Muscle of leg (tissue), 16 donors: ENCODE measurements at places on chromosomes 6 and 20.

- no peaks in the 10 kb centered on the region for H3K36me3 ChIP-seq
- no peak overlapping the region for H3K27ac ChIP-seq
- no peaks in the 10 kb centered on the region for H3K27me3 ChIP-seq
- H3K4me3 ChIP-seq = no peak overlapping the region
- DNase-seq = no peak
Observed at GRCh38 chr20:58938078-58938477, 43.0 kb upstream of the NELFCD start.

- no peak overlapping the region for H3K4me3 ChIP-seq
- no peaks in the 10 kb centered on the region for H3K27me3 ChIP-seq
- H3K27ac ChIP-seq = no peak overlapping the region
- DNase-seq = no peak
Observed at GRCh38 chr6:24249926-24250325, 107.9 kb downstream of the DCDC2 start.

- H3K4me3 ChIP-seq = no peak overlapping the region
- no peaks in the 10 kb centered on the region for H3K27me3 ChIP-seq
- DNase-seq = no peak
Observed at GRCh38 chr6:82298012-82298411, 50.5 kb upstream of the IBTK start.

DNA sequence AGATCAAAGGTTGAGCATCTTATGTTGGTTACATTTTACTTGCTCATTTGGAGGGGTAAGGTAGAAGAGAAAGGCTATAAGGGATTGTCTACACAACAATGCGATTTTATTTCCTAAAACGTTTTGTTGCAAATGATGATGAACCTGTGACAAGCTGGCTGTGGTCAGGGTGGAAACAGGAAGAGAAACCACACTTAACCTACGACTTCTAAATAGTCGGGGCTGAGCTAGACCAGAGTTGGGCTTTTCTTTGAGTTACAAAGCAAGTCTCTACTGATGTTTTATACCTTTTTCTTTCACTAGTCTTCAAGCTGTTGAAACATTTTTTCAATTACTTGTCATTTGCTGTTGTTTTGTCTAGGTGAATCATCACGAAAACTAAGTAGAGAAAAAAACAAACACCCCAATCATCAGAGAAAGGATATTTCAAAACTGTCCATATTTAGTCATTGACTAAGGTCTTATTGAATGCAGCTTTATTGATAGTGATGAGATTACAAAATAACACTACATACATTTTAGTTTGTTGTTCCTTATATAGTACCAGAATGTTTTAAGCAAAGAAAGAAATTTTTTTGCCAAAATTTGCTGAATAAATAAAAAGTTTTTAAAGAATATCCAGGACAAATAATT, 18.0 kb downstream of the KLHL31 start:
- H3K27me3 ChIP-seq = peaks cover 12% of the 10 kb centered on the region
- H3K27ac ChIP-seq = no peak overlapping the region
- no peaks in the 10 kb centered on the region for H3K36me3 ChIP-seq
- no peak overlapping the region for H3K4me3 ChIP-seq

DNA sequence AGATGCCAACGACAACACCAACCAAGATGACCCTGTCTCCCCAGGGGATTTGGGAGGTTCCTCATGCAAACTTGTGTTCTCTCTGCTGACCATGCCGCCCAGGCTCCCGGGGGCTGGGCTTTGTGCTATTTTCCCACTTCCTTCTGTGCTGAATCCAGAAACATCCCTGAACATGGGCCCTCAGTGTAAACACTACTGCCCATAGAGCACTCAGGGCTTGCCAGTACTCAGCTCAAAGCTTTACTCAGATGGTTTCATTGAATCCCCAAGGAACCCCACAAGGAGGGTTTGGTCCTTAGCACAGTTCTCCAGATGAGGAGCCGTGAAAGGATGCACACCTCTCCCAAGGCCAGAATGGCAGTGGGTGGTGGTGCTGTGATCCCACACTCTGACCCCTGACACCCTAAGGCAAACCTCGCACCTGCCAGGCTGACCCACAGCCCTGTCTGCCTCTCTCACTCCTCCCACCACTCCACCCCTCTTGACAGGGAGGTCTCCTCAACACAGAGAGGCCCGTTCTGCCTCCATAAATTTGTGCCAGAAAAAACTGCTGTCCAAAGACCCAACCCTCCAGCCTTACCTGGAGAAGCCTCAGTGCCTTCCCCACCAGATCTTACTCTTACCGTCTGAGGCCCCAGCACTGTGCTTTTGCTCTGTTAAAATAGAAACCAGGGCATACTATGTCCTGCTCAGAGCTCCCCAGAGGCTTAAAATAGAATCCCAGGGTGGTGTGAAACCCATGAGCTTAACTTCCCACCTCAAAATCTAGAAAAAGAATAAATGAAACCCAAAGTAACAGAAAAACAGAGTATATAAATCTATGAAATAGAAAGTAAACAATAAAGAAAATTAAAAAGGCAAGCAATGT, 283.0 kb upstream of the CDH4 start:
- H3K36me3 ChIP-seq = no peaks in the 10 kb centered on the region
- DNase-seq = no peak
- no peak overlapping the region for H3K27ac ChIP-seq
- no peak overlapping the region for H3K4me3 ChIP-seq

GRCh38 chr6:158960026-158960425, 40.0 kb downstream of the RSPH3 start:
- no peak overlapping the region for H3K4me3 ChIP-seq
- H3K27me3 ChIP-seq = no peaks in the 10 kb centered on the region
- H3K27ac ChIP-seq = no peak overlapping the region
- no peaks in the 10 kb centered on the region for H3K4me1 ChIP-seq
- DNase-seq = no peak
- H3K36me3 ChIP-seq = no peaks in the 10 kb centered on the region

DNA sequence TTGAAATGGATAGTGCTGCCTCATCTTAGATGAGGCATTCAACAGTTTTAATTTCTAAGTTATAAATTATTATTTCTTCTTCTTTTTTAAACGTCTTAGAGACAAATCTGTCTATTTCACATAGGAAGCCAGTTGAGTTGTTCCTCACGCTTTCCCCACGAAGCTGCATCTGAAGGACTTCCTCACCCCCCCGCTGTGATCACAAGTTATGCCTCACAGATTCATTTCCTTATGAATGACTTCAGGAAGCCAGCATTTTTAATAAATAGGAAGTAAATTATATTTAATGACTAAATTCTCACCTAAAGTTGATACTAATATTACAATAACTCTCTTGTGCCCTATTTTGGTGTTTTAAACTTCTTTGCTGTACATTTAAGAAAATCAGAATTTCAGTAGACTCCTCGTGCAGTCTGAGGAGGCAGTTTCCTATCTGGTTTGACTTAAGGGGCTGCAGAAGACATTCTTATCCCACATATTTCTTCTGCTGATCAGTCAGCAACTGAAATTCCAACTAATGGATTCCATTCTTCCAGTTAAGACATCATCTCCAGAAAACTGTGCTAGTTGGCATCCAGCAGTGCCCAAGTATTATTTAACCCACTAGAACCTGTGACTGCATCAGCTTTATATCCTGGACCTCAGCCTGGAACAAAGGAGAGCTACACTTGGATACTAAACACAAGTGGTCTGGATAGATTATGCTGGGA, 182.7 kb upstream of the CCN2 start:
- peaks cover 30% of the 10 kb centered on the region for H3K4me1 ChIP-seq
- peak overlapping the region; percentile 93 for H3K27ac ChIP-seq
- H3K36me3 ChIP-seq = no peaks in the 10 kb centered on the region
- no peak overlapping the region for H3K4me3 ChIP-seq
- peak; percentile 71 for DNase-seq
- no peaks in the 10 kb centered on the region for H3K27me3 ChIP-seq

DNA sequence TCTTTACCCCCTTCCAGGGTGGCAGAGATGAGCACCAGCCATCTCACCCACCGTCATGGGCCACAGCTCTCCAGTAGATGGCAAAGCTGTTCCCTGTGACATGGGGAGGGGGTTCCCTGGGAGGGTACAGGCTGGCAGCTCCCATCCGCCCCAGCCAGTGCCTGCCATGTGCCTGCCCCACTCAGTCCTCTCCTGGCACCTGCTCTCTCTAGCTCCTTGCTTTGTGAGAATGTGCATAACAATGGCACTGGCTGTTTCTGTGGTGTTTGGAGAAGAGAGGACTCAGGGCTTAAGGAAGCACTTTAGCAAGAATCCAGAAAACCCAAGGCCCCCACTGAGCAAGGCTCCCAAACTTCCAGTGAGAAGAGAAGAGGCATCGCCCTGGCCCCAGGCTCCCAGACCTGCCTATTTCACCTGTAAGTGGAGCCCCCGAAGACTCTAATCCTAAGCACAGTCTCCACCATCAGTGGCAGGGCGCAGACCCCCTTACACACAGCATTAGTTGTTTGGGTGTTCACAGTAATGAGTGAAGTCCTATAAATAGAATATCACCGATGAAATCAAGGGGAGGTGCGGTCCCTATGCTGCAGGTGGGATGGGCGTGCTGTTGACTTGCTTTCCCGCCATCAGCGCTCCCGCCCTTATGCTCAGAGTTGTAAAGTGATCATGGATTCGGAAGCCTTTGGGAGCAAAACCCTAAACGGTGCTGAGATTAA, 110.2 kb downstream of the AGPAT4 start:
- no peak overlapping the region for H3K27ac ChIP-seq
- no peak overlapping the region for H3K4me3 ChIP-seq
- peaks cover 25% of the 10 kb centered on the region for H3K4me1 ChIP-seq
- peaks cover 29% of the 10 kb centered on the region for H3K36me3 ChIP-seq
- H3K27me3 ChIP-seq = no peaks in the 10 kb centered on the region
- DNase-seq = no peak

DNA sequence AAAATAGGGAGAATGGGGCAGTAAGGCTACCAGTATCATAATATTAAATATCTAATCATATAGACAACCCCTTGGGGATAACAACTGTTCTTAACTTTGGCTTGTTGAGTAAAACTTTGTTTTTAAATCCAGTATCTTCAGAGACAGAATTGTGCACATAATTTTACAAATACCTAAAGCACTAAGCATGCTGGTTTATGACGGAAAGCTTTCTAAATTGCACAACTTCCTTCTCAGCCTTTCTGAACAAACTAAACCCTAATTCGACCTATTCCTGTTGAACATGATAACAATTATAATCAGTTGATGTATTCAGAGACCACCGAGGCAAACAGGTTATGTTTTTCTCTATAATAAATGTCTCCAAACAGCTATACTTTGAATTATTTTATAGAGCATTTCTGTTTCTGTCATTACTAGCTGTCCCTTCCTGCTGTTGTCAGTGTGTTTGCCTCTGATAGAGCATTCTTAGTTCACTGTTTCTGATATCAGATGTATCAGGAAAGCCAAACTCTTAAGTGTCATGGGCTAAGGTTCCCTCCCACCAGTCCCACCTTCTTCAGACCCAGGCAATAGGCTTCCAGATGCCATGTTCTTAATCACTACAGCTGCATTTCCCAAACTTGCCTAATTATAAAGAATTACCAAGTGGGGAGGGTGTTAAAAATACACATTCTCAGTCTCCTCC, 8.7 kb downstream of the ZHX3 start:
- H3K4me1 ChIP-seq = peaks cover 2% of the 10 kb centered on the region
- H3K27ac ChIP-seq = peak overlapping the region; percentile 36
- no peaks in the 10 kb centered on the region for H3K27me3 ChIP-seq
- H3K4me3 ChIP-seq = no peak overlapping the region
- no peak for DNase-seq

GRCh38 chr6:154709621-154710020, 23.6 kb upstream of the SCAF8 start:
- DNase-seq = peak; percentile 18
- H3K27me3 ChIP-seq = no peaks in the 10 kb centered on the region
- H3K36me3 ChIP-seq = no peaks in the 10 kb centered on the region
- H3K4me1 ChIP-seq = no peaks in the 10 kb centered on the region

GRCh38 chr6:142872376-142872775, 72.6 kb downstream of the HIVEP2 start:
- no peaks in the 10 kb centered on the region for H3K27me3 ChIP-seq
- no peaks in the 10 kb centered on the region for H3K36me3 ChIP-seq
- peak overlapping the region; percentile 22 for H3K27ac ChIP-seq
- H3K4me1 ChIP-seq = peaks cover 7% of the 10 kb centered on the region
- DNase-seq = no peak
- H3K4me3 ChIP-seq = no peak overlapping the region

DNA sequence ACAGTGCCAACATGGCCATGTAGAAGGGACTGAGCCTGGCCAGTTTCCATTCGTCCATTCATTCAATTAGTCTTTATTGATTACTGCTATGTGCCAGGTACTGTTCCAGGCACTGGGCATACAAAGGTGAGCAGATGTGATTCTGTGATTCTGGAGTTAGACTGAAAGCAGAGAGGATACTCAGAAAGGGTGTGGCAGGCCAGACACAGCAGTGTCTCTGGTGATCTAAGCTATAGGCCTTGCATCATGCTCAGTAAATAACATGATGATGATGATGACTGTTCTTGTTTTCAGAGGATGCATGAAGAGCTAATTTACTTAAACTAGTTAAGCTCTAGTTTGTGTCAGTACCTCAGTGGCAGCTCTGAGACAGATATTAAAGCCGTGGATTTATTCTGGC, 31.4 kb upstream of the FUCA2 start:
- no peak overlapping the region for H3K4me3 ChIP-seq
- DNase-seq = no peak
- no peak overlapping the region for H3K27ac ChIP-seq
- peaks cover under 1% of the 10 kb centered on the region for H3K4me1 ChIP-seq

DNA sequence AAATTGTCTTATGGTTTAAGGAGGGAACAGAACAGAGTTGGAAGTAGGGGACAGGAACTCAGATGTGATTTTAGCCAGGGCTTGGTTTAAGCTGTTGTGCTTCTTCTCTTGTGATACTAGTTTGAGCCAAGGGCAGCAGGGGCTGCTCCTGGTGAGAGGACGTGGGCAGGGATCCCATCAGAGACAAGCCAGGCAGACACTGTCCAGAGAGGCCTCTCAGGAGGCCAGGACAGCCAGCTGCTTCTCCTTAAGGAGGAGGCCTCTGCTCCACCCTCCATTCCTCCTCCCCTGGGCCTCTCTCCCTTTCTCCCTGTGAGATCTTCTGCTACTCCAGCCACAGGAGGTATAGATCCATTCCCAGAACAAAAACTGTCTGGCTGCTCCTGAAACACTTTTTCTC, 108.4 kb upstream of the MLN start:
- H3K36me3 ChIP-seq = no peaks in the 10 kb centered on the region
- H3K27me3 ChIP-seq = peaks cover 11% of the 10 kb centered on the region
- H3K27ac ChIP-seq = no peak overlapping the region
- DNase-seq = no peak

GRCh38 chr6:76940191-76940590, 523.1 kb downstream of the HTR1B start:
- no peak overlapping the region for H3K4me3 ChIP-seq
- H3K27me3 ChIP-seq = no peaks in the 10 kb centered on the region
- no peak for DNase-seq
- H3K4me1 ChIP-seq = no peaks in the 10 kb centered on the region
- H3K36me3 ChIP-seq = no peaks in the 10 kb centered on the region
- no peak overlapping the region for H3K27ac ChIP-seq

GRCh38 chr6:3541006-3541585, 84.2 kb upstream of the SLC22A23 start:
- H3K27me3 ChIP-seq = peaks cover under 1% of the 10 kb centered on the region
- no peaks in the 10 kb centered on the region for H3K4me1 ChIP-seq
- no peak overlapping the region for H3K4me3 ChIP-seq
- DNase-seq = no peak
